ENCODE measurements at places on chromosomes 5 and 9.

DNA sequence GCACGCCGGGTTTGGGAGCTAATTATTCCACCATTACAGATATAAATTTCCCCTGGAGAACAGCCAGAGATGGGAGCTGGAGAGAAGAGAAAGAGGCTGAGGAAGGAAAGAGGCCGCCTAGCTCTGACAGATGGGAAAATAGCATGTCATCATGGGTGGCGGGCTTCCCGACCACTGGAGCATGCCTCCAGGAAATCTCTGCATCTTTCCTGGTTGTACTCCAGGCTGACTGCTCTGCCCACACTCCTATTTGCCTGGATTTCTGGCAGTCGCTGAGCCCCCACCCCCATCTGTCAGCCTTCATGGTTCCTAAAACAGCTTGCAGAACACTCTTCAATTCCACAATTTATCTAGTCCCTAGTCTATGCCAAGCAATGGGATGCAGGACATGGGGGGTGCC, 14.3 kb upstream of the GABRP start:
- DNase-seq = no peak

- no peak for DNase-seq
Measured at GRCh38 chr5:3734632-3735031, 139.0 kb downstream of the IRX1 start.

DNA sequence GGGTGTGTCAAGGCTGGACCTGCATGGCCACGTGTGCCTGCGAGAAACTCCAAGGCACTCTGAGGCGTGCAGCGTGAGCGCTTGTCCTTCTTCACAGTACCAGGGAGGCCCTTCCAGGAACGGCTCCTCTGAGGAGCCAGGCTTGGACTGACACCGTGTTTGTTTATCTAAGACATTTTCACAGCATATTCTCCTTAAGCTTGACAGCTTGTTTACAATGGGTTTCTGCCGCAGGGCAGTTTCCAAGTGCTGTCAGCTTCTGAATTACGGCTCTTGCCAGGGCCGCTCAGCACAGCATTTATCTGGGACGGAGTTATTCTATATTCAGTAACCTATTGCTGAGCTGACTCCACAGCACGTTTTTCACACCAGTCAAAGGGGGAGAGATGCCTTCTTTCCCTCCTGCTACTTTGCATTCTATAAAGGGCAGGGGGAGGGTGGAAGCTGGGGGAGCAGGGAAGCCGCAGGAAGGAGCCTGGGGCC, 98.4 kb downstream of the LMNB1 start:
- DNase-seq = no peak

GRCh38 chr9:86591472-86591871, 237.3 kb upstream of the TUT7 start:
- no peak for DNase-seq

GRCh38 chr5:77316871-77317661, 106.6 kb downstream of the PDE8B start:
- DNase-seq = no peak

DNA sequence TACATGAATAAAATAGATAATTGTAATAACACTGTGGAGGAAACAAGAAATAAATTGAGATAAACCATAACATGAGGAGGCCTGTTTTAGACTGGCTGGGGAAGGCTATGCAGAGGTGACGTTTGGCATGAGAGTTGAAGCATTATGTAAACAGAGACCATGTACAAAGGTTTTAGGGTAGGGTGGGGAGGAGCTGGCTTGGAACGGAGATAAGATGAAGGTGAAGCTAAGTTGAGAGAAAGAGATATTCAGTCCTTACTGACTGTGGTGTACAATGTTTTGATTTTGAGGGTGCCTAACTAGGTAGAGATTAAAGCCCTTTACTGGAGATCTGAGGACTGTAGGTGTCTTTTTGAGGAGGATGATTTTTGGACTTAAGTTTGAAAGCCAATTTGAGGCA, 17.8 kb downstream of the MAN2A1 start:
- DNase-seq = no peak

- DNase-seq = no peak
Measured at GRCh38 chr5:178751286-178751685, 20.8 kb upstream of the ZNF354A start.
